K562 (cell line): ENCODE measurements at places on chromosomes 1 and 21. TPM values are rescaled to one million over a fixed set of nuclear protein-coding genes. Genes with fewer than 3 reads are reported as not detected.

The CYP4B1 gene
- total RNA-seq = 0.56 and 0.69 TPM in 2 replicates

The OR2L8 gene
- not detected in 2 replicates for total RNA-seq

The DEPDC1 gene
- 24.0 and 25.2 TPM in 2 replicates for total RNA-seq

The PDE9A gene
- 0.27 TPM in 1 of 2 replicates, not detected in the other for total RNA-seq

The NUF2 gene
- 42.5 and 48.0 TPM in 2 replicates for total RNA-seq

The INSRR gene
- total RNA-seq = 0.18 TPM in 2 replicates

The KISS1 gene
- total RNA-seq = not detected in 2 replicates

The NPL gene
- 14.3 and 15.0 TPM in 2 replicates for total RNA-seq

The SAMSN1 gene
- 101 and 118 TPM in 2 replicates for total RNA-seq

The DLGAP3 gene
- 0.07 and 0.18 TPM in 2 replicates for total RNA-seq
